ENCODE measurements at places on chromosomes 4 and X.

GRCh38 chr4:88826771-88827170 is 129.1 kb upstream of the NAP1L5 start:
- DNase-seq: no peak

GRCh38 chrX:73647632-73648322 is 84.8 kb downstream of the CHIC1 start:
- DNase-seq: peak; percentile 45

GRCh38 chr4:51906167-51906958 is 63.4 kb downstream of the DCUN1D4 start:
- DNase-seq: peak; percentile 75

DNA sequence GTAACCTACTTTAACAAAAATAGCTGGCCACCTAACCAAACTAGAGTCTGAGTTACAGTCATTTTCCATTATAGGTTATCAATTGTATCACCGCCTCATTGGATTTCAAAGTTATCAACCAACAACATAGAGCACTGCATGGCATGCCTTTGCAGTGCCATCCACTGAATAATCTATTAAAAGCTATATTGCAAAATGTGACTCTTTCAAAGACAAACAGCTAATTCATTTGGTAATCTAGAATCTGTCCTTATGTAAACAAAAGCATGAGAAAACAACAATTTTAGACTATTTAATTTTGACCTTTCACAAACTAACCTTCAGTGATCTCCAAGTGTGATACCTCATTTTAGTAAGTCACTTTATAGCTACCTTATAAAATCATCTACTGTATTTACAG is 144.2 kb upstream of the SH3RF1 start:
- DNase-seq: no peak

DNA sequence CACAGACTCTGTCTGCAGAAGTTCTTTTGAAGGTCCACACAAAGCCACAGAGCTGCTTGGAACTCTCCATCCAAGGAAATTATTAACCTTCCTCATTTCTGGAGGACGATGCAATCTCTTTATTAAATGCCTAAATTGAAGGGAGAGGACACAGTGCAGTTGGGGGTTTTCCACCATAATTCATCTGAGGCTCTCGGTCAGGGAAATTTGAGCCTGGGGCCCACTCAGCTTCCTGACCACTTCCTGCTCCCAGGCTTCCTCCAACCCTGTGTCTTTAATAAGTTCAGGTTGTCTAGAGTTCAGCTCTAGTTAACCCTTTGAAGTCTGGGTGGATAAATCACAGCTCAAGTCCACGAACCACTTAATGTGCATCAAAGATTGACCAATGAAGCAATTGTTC is 58.5 kb downstream of the PRPS1 start:
- no peak for DNase-seq

- no peak for DNase-seq
These were observed 133.5 kb upstream of the NDST3 start for GRCh38 chr4:117900832-117901231.

DNA sequence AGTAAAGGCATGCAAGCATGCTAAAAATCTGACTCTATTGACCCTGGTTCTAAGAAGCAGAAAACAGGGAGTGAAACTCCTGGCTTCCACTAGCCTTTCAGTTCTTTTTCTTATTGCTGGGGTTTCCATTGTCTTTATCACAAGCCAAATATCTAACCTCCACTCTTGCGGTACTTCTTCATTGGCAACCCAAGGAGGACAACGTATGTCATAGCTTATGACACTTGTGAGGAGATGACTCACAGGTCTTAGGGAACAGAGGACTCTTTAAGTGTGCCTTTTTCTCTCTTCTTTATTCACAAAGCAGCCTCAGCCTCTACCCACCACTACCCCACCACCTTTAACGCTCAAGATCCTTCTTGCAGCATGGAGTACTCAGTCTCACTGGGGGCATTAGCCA is 124.2 kb downstream of the GUCY2F start:
- no peak for DNase-seq

- DNase-seq: no peak
These were observed at the start of gene PNMA5 for GRCh38 chrX:152993933-152994332. PNMA5 (minus strand) TSS chrX:152994116; CDS start chrX:152991598, 2,518 bp downstream.

- DNase-seq: no peak
These were observed 21.2 kb upstream of the TENM3 start for GRCh38 chr4:182221987-182222386.

GRCh38 chr4:34922325-34922724 is 1322.0 kb downstream of the ARAP2 start:
- DNase-seq: no peak

DNA sequence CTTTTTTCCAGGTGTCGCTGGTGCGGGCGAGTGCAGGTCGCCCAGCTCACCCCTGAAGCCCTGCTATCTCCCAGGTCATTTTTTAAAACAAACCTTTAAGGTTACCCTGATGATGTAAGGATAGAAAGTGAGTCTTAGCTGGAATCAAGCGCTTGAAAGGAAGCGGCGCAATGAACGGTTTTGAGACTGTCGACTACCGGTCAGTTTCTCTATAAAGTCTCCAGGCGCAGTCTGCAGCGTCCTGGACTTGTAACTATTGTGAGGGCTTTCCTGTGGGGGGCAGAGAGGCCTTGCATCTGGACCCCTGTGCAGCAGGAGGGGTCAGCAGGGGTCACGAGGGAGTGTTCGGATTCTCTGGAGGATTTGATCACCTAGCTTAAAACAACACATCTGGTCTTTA is 1.6 kb downstream of the KIT start:
- no peak for DNase-seq

- no peak for DNase-seq
These were observed 10.0 kb downstream of the ZFP42 start for GRCh38 chr4:188005561-188005960.

GRCh38 chr4:109419679-109420078 is 13.9 kb upstream of the SEC24B start:
- no peak for DNase-seq

- DNase-seq: no peak
These were observed 147.8 kb downstream of the GRIA3 start for GRCh38 chrX:123331859-123332258.

DNA sequence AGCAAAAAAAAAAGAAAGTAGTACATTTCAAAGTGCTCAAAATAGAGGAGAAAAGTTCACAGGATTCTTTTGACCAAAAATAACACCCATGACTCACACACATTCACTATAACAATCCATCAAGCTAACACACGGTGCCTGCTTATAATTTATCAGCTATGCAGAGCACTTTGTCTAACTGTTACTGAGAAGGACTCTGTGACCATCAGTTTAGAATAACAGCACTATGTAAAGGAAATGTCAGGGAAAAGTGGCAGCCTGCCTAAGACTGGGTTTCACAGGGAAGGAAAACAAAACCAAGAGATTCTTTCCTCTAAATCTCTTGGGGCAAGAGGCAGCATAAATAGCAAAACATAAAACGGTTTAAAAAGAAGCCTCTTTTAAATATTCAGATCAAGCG is 54.8 kb downstream of the CCDC149 start:
- DNase-seq: no peak

DNA sequence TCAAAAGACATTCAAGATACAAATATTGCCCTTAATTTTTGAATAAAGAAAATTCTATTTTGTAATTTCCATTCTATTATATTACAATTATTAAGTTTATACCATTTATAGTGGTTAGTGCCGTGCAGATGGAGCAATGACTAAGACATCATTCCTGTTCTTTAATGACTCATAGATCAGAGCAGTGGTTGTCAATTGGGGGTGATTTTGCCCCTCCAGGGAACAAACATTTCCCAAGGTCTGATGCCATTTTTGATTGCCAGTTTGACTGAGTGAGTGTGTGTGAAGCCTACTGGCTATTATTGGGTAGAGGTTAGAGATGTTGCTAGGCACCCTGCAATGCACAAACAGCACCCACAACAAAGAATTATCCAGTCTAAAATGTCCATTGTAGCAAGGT is 97.9 kb upstream of the DDIT4L start:
- no peak for DNase-seq
